ENCODE measurements at places on chromosomes 13 and 19.

DNA sequence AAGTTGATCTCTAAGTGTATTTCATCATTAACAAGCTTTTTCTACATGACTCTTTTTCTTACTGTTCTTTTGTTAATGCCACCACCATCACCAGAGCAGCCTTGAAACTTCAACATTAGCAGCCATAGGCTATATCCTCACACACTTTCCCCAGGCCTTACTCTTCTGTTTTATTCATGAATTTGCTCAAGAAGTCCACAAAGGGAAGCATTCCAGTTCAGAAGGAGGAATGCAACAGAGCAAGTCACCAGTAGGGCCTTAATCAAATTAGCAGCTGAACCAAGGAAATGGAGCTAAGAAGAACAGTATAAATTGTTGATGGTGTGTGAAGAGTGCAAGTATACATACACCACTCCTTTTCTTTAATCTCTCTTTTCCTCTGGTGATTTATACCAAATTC, 223.1 kb downstream of the NBEA start:
- DNase-seq = no peak

- DNase-seq = no peak
Measured at GRCh38 chr19:33064458-33064791, 263 bp downstream of the RHPN2 start.

- DNase-seq = no peak
Measured at GRCh38 chr13:22102271-22102670, 431.4 kb downstream of the FGF9 start.

DNA sequence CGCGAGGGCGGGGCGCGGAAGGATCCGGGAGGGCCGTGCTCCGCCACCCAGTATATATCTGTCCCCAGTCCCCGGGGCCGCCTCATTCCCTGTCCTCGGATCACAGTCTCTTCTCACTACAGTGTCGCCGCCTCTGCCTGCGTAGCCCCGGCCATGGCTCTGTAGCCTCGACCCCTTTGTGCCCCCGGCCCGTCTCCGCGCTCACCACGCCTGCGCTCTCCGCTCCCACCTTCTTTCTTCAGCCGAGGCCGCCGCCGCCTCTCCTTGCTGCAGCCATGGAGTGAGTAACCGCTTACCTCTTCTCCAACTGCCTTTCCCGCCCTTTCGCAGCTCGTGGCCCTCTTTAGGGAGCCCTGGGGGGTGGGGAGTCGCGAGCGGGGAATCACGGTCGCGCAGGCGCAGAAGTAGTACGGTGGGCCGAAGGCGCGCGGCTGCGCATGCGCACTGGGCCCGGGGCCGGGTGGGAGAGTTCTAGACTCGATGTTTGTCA, at the start of the genes ATF5 and NUP62:
TSS of gene ATF5 (plus strand) at position 85 of the 490 bp plus-strand sequence. CDS start 1,646 bp downstream, outside the sequence.
TSS of gene NUP62 (minus strand) at position 384 of the 490 bp plus-strand sequence. CDS start 19,697 bp downstream, outside the sequence.
- peak; percentile 90 for DNase-seq

- no peak for DNase-seq
Measured at GRCh38 chr13:77522444-77522843, 13.1 kb upstream of the SCEL start.

GRCh38 chr13:113120300-113121182, 2.1 kb upstream of the F10 start:
- DNase-seq = no peak

- DNase-seq = no peak
Measured at GRCh38 chr19:46639358-46640182, 3.6 kb upstream of the GNG8 start.

- DNase-seq = no peak
Measured at GRCh38 chr13:53513226-53513625, 484.6 kb downstream of the OLFM4 start.

DNA sequence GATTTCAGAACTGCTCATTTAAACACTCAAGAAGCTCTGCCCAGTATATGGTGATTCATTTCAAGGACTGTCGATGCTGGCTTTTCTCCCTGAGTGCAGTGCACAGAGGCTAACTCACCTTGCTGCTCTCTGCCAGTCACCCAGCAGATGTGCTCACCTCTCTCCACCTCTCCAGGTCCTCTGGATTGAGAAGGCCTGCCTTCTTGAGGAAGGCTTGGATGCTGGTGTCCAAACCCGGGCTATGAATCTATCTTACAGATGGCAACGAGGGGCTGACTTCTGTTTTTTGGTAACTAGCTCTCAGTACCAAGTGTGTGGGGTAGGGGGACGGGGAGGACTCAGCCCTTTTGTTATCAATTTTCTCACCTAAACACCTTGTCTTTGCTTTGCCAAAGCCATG, 47.6 kb downstream of the TEX29 start:
- no peak for DNase-seq

DNA sequence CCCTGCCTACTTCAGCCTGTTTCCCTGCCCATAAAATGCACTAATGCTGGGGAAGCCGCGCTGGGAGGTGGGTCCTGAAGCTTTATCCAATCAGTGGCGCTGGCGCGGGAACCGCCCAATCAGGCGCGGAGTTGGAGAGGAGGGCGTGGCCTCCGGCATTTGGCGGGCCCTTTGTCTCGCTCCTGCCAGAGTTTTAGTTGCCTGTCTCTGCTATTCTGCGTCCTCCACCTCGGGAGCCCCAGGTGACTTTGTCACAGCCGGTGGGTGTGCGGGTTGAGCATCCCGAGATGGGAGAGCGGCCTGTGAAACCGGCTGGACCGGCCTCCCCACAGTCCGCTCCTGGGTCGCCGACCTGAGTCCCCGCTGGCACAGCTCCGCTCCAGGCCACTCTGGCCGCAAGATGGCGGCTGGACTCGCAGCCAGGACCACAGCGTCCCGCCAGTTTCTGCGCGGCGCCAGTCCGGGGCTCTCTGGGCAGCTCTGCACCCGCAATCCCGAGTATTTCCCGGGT, 30.7 kb upstream of the ZNF429 start:
- peak; percentile 81 for DNase-seq

GRCh38 chr19:1156830-1157615, 17.0 kb downstream of the SBNO2 start:
- no peak for DNase-seq

GRCh38 chr13:111258637-111259036, 61.8 kb upstream of the TEX29 start:
- DNase-seq = no peak

DNA sequence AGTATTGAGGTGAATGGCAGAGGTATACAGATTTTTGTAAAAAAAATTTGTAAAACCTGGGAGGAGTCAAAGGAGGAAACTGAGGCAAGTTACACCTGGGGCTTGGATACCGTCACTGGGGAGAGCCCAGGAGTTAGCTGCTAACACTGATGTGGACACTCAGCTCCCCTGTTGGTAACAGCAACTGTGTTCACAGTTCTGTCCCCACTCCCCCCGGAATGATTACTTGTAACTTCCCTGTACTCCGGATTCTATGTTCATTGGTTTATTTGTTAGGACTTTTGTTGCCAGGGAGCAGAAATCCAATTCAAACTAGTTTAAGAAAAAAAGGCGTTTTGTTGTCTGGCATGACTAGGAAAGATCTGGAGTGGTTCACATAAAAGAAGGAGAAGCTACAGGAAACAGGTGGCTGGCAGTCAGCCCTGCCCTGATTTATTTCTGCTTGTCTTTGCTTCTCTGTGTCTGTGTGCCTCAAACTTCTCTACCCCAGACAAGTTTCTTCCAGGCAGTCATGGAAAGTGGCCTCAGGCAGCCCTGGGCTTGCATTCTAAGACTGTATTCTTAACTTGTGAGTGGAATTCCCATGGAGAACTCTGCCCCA, 2.3 kb upstream of the GPR12 start:
- DNase-seq = no peak

DNA sequence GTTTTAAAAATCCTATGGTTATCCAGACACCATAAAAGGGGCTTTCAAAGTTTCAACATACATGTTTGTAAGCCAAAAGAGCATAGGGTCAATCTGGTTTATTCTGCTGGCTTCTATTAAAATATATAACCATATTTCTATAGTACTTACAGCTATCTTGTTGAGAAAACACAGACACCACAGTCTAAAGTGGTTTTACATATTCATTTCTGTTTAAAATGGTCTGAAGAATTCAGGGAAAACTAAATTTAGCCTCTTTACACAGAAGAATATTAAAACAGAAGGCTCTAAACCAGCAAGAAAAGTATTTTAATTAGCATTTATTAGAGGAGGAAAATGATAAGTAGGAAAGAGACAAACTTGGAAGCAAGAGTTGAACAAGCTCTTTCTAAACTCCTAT, 203.9 kb downstream of the LHFPL6 start:
- no peak for DNase-seq

DNA sequence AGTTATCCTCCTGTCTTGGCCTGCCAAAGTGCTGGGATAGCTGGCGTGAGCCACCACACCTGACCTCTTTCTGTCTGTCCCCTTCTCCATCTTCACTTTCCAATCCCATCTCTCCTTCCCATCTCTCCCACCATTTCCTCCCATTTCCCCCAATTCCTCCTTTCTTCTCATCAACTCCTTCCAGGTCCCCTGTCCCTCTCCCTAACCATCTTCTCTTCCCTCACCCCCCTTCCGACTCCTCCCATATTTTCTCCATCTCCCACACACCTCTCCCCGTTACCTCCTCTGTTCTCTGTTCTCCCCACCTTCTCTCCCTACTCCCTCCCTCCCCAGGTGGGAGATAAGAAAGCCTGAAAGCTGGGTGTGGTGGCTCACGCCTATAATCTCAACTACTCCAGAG, 40.6 kb downstream of the KEAP1 start:
- no peak for DNase-seq

DNA sequence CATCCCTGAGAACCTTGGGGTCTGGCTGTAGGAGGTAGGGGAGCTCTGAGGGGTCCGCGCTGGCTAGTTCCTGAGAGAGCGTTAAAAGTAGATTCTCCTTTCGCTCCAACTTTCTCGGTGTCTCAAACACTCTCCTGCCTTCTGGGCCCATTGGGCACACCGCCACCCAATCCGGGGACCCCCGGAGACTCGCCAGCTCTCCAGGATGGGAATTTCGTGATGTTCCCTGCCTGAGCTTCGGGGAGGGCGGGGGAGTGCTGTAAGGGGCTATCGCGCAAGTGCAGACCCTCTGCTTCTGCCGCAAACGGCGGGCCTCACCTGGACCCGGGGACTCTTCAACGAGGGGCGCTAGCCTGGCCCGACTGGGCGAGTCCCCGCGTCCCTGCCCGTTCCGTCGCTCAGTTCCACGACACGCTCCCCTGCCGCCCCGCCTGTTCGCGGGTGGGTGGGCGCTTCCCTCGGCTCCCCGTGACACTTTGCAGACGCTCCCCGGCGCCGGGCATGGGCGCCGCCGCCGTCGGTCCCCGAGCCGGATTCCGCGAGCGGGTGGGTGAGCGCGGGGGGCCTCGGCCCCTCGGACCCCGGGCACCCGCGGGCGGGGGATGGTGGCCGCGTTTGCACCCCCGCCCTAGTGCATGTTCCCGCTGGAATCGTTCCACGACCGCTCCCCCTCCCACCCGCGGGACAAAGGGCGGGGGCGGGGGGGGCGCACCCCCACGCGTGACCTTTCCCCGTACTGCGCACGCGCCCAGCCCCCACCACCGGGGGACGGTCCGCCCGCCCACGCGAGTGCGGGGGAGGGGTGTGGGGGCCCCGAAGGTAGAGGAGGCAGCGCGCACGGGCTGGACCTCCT, at the start of gene CCDC106:
TSS of gene CCDC106 (plus strand) at position 481 of the 853 bp plus-strand sequence. CDS start 835 bp downstream, outside the sequence.
- DNase-seq = no peak

GRCh38 chr13:48901781-48902180, 73.9 kb upstream of the FNDC3A start:
- no peak for DNase-seq

GRCh38 chr13:51251480-51251879, 29.3 kb downstream of the FAM124A start:
- DNase-seq = no peak

- DNase-seq = no peak
Measured at GRCh38 chr13:41411522-41411921, 45.8 kb upstream of the RGCC start.

GRCh38 chr19:45079063-45079910, at the start of gene GEMIN7:
Gene GEMIN7, plus strand, starts transcription at chr19:45079260. Its CDS starts 10,855 bp downstream, at chr19:45090115.
- peak; percentile 77 for DNase-seq

- no peak for DNase-seq
Measured at GRCh38 chr19:33722456-33723239, 74.0 kb upstream of the KCTD15 start.

DNA sequence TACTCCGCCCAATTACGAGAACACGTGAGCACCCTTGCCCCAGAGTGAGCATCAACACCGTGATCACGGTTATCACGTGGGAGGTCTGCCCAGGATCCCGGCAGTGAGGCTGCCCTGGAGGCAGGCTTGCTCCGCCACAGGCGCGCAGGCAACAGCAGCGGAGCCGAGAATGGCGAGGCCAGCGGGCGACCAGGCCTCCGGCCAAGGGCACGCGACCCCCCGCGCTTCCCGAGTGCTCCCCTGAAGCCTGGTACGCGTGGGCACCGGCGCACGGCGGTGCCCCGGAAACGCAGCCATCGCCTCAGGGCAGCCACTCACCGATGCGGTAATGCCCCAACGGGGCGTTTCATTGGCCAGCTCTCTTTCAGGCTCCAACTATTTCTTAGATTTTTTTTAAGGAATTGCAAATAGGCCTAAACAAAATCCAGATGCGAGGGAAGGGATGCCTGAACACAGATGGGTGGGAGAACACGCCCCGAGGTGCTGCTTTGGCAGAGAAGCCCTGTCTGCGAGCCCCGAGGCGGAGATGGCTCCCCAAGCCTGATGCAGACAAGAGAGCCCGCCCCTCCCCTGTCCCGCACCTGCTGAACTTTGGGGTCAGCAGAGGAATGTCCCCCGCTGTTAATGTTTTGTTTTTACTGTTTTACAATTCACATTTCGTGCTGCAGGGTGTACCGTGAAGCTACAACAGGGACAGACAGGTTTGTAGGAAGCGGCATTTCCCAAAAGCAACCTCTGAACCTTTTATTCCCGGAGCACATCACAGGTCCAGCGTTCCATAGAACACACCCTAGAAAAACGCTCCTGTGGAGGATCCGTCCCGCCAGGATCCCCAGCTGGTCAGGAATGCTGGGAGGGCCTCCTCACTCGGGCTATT, 132.7 kb downstream of the ZDHHC20 start:
- DNase-seq = no peak

DNA sequence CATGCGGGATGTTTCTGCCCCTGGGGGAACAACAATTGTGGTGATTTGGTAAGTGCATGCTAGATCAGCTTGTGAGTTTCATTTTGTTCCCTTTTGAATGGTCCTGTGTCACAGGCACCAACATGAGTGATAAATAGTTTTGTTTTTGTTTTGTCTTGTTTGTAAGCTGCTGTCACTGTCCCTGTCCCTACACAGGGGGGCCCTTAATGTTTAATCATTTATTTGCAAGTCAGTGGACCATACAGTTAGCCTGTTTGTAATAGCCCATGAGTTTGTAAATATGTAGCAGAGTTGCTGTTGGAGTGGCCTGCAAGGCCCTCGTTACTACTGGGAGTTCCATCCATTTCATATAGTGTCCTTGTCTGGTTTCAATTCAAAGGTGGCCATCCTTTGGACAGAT, 979.6 kb upstream of the SPRY2 start:
- no peak for DNase-seq

GRCh38 chr19:2014731-2015607, 545 bp downstream of the BTBD2 start:
- no peak for DNase-seq

DNA sequence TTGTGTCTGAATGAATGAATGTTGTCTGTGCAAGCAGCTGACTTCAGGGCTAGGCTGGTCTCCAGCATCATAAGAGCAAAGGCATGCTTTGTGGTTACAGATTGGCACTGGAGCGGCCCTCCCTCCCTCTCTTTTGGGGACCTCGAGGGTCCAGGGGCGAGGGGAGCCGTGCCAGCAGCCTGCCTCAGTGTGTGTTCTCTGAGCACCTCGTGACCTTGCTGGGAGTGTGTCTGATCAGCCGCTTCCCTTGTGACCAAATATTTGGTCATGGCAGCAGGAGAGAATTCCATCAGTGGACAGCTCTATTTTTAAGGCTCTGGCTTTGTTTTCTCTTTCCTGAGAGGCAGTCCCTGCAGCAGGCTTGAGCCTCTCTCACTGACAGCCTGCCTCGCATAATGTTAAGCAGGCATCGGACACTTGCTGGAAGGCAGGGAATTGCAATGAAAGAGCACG, 329.7 kb downstream of the UQCRFS1 start:
- DNase-seq = no peak

- DNase-seq = no peak
Measured at GRCh38 chr13:34017231-34017630, 199.3 kb downstream of the RFC3 start.

All from activated CD4-positive, alpha-beta T cell treated with anti-CD3 and anti-CD28 coated beads, Interleukin-2, amount 50 U/mL, for 24 hours (primary cell).